ENCODE measurements at places on chromosomes 11 and 22.

- DNase-seq: no peak
Measured at GRCh38 chr11:111946499-111946898, 9.4 kb downstream of the DIXDC1 start.

- no peak for DNase-seq
Measured at GRCh38 chr11:67432655-67433349, 4.5 kb downstream of the RPS6KB2 start.

- no peak for DNase-seq
Measured at GRCh38 chr11:16771350-16772140, 33.1 kb downstream of the C11orf58 start.

DNA sequence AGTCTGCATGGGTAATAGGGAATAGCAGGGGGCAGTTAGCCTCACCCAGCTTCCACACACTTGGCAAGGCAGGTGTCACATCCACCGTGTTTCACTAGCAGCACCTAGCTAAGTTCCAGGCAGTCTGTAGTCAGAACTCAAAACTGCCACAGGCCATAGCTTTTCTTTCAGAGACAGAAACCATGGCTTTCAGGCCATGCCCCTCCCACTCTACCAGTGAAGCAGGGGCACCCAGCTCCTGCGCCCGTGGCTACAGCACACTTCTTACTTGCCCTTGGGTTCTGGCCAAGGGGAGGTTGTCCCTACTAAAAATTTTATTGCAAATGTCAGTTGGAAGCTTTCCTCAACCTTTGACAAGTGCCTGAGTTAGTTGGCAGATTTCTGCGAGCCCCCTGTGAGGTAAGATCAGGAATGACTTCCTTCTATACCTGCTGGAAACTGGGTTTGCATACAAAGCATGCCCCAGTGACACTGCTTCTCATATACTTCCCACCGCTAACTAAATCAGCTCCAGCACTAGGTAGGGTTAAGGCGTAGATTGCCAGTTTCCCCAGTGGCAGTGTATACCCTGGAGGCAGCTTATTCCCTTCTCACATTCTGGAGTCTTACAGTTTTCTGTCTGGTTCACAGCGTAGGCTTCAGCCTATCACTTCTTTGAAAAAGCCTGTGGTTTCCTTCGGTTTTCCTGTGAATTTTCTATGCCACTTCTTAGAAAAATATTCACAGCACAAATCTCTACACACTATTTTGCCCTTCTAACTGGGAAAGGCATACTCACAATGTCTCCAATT lies 139.0 kb upstream of the LUZP2 start:
- DNase-seq: no peak

- no peak for DNase-seq
Measured at GRCh38 chr11:69155302-69156234, at the start of gene SMIM38. Gene SMIM38 (plus strand): TSS chr11:69155935. CDS start chr11:69157847, 1,912 bp downstream.

GRCh38 chr11:44789496-44789895 lies 62.7 kb downstream of the TSPAN18 start:
- DNase-seq: no peak

DNA sequence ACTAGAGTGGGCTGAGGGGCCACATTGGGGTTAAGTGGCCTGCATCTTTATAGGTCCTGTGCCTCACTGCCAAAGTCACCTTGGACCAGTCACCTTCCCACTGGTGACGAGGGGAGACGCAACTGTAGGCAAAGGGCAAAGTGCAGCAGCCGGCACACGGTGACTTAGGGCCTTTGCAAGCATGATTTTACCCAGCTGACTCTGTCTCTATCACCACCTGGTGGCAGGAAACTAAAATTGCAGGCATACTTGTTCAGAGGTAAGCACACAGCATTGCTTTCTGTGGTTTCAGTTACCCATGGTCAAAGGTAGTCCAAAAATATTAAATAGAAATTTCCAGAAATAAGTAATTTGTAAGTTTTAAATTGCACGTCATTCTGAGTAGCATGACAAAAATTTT lies 1164.4 kb downstream of the BRD1 start:
- DNase-seq: no peak

All from stimulated activated CD8-positive, alpha-beta memory T cell treated with anti-CD3 and anti-CD28 coated beads, Interleukin-2, amount 100 ng/mL, for 1 hour (primary cell).